ENCODE measurements at places on chromosomes 7 and 10. TPM values are rescaled to one million over a fixed set of nuclear protein-coding genes. Genes with fewer than 3 reads are reported as not detected.
A peak's percentile ranks its signal among the peaks of the same experiment; 100 is the strongest.

ADARB2 gene
- 1.3 TPM for total RNA-seq

TSPAN13 gene
- 118 TPM for total RNA-seq

KIF11 gene
- total RNA-seq: 1.8 TPM

LRRTM3 gene
- total RNA-seq: not detected

IKZF1 gene
- total RNA-seq: 17.4 TPM

OR2A5 gene
- total RNA-seq: not detected

AKR1C1 gene
- 48.7 TPM for total RNA-seq

TMEM213 gene
- 0.12 TPM for total RNA-seq

DNA sequence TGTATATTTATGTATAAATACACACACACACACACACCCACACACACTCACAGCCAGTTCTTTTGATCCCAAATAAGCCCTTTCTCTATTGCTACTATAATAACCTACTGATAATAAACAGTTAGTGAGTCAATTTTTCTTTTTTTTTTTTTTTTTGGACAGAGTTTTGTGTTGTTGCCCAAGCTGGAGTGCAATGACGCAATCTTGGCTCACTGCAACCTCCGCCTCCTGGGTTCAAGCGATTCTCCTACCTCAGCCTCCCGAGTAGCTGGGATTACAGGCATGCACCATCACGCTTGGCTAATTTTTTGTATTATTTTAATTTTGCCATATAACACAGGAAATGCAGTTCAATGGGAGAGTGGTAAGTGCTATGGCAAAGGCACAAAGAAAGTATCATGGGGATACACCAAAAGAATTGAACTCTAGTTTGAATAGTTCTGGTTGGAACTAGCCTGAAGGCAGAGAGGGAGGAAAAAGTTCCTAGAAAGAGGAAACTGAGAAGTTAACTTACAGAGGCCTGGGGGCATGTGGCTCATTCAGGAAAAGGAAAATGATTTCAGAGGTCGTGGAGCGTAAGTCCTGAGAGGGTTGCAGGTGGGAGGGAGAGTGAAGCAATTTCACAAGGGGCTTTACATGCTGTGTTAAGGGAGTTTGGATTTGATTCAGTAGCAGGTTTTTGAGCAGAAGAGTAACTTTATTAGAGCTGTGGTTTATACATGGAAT, 44.4 kb upstream of the JCAD start:
- DNase-seq: no peak

DNA sequence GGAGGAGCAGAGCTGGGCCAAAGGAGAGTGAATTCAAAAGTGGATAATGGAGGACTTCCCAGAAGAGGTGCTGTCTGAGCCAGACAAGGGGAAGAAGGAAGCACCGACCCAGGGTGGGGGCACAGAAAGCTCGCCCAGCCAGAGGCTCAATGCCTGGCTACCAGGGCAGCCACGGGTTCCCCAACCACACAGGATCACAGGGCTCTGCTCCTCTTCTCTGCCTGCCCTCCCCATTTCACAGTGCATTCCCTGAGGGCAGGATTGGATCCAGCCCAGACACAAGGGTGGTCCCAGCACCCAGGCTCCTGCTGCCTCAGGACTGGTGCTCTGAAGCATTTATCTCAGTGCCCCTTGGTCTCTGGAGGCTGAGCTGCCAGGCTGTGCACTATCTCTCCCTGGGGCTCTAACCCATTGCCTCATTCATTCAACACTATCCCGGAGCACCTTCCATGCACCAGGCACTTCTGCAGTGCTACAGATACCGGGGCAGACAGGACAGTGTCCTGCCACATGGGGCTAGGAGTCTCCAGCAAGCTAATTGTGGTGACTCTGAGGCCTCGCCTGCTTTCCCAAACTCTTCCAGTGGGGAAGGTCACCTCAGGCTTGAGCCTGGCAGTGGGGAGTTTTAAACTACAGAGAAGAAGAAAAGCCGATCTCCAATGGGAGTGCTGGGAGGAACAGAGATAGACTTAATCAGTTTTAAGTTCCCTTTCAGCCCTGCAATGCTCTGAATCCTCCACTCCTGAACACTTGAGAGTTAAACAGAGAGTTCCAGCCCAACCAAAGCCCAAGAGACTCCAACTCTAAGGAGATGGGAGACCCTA, 201.8 kb upstream of the ZMIZ1 start:
- peak; percentile 6 for DNase-seq

- no peak for DNase-seq
Measured at GRCh38 chr10:129467359-129468064, 471 bp downstream of the MGMT start.

DNA sequence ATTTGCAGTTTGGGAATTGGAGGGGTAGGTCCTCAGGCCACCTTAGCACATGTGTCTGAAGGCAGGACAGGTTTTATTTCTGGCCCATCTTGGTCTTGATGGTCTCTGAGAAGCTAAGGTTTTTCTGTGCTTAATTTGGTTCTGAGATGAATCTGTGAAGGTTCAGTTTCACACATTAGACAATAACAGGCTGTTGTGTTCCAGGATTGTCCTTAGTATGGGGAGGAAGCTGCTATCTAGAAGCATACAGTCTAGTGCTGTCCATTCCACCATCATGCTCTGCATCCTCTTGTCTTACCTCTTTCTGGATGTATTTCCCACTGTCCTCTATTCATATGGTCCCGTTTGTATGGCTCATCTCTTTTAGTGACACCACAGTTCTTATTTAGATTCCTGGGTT, 7.1 kb downstream of the UBE2D1 start:
- DNase-seq: no peak

DNA sequence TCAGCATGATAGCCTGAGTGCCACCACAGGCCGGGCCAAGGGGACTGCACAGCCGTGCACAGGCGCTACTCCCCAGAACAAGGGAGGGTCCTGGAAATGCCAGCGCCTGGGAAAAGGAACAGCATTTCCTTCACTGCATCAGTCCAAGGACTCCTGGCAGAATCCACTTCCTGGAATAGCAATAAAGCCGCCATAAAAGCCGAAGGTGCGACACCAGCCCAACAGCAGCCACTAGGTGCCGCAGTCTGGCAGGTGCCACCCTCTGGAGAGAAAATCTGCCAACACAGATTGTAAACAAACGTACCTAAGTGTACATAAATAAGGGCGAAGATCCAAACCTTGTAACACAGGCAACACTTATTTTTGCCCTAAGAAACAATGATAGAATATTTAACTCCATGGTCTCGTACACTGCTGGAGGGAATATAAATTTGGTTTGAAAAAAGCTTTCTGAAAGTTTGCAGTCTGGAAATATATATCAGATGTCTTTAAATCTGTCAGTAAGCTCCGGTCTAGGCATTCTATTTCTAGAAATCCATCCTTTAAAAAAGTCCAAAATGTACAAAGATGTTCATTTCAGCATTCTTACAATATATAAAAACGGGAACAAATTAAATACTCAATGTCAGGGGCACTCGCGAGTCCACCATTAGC, 22.2 kb downstream of the VOPP1 start:
- DNase-seq: no peak

DNA sequence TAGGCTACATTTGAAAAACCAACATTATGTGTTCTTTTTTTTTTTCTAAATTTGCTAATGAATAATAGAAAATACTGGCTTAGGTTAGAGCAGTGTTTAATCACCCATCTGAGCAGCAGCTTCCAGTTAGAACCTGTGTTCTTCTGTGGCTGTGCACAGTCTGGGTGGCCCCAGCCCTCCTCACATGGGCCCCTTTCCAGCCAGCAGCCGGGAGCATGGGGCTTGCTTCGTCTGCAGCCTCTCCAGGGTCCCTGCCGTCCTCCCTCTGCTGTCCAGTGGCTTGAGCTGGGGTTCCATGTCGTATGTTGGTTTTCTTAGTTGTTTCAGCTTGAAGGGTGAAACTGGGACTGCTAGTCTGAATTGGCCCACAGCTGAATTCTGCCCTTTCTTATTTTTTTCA, 37.3 kb downstream of the BNIP3 start:
- no peak for DNase-seq

DNA sequence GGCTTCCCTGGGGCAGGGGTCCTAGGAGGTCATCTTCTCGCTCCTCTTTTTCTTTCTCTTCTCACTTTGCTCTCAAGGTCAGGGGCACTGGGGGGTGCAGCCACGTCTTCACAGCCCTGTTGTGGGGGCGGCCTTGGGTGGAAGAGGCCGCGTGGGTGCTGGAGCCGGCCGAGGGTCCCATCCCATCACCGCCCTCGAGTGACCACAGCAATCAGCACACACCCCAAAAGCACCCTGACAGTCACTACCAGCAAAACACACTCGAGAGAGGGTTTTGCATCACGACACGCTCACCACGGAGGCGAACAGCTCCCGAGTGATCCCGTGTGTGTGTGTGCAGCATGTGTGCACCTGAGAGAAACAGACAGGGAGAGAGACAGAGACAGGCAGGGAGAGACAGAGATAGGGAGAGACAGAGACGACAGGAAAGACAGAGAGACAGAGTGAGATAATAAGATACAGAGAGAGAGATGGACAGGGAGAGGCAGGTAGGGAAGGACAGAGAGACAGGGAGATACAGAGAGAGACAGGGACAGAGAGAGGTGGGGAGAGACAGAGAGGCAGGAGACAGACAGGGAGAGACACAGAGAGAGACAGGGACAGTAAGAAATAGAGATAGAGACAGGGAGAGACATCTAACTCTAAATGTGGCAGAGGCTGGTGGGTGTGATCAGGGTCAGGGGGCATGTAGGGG, 100.9 kb downstream of the WDR37 start:
- no peak for DNase-seq

- DNase-seq: no peak
Measured at GRCh38 chr7:75649462-75649861, 89.3 kb downstream of the HIP1 start.

- no peak for DNase-seq
Measured at GRCh38 chr10:130484468-130485180, 348.4 kb downstream of the GLRX3 start.

GRCh38 chr10:37478381-37478780, 353.0 kb downstream of the ANKRD30A start:
- DNase-seq: no peak

GRCh38 chr7:75951506-75951905, 36.6 kb downstream of the POR start:
- DNase-seq: no peak

DNA sequence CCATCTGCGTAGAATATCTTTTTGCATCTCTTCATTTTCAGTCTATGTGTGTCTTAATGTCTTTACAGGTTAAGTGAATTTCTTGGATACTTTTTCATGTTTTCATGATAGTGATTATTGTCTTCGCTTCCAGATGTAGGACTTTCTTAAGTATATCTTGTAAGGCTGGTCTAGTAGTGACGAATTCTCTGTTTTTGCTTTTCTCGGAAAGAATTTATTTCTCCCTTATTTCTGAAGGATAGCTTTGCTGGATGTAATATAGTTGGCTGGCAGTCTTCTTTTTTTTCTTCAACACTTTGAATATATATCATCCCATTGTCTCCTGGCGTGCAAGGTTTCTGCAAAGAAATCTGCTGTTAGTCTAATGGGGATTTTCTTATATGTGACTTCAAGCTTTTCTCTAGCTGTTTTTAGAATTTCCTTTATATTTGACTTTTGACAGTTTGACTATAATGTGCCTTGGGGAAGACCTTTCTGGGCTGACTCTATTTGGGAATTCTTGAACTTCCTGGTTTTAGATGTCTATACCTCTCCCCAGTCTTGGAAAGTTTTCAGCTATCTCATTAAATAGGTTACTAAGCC, 14.3 kb downstream of the GTPBP4 start:
- no peak for DNase-seq

DNA sequence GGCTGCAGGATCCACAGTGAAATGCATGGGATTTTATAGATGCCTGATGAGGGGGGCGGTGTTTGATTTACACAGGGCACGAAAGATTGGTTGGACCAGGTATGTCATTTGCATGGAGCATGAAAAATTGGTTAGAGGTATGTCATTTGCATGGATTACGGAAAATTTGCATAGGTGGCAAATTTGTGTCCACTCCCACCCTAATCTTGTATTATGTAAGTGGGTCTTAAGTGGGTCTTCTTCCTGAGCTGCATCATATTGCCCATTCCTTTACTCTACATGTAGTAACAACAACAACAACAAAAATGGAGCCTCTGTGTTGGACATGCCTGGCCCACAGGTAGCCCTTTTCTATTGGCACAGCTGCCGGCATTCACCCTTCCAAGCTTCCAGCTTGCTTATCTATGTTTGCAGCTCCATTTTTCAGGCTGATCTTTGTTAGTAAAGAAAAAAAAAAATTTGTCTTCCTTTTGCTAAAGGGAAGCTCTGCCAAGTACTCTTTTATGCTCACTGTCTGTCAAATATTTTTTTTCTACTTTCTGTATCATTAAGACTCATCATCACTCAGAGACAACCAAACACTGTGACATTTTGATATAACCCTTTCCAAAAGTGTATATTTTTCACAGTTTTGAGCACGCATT, 10.3 kb upstream of the ZNF273 start:
- DNase-seq: no peak

- no peak for DNase-seq
Measured at GRCh38 chr7:16657656-16658279, 11.8 kb downstream of the BZW2 start.

DNA sequence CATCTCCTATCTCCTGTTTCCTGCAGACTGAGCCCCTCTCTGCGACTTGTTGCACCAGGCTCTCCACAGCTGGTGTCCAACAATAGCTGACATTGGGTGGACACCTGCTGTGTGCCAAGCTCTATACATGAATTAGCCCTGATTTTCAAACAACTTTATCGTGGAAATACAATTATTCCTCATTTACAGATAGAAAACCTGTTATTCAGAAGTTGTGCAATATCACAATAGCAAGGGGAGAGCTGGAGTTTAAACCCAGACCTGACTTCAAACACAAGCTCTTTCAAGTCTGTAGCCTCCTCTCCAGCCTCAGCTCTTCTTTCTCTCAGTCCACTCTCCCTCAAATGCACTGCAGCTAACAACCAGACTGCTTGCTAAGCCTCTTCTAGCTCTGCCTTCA, 168.8 kb downstream of the HECW1 start:
- DNase-seq: no peak

- DNase-seq: no peak
Measured at GRCh38 chr7:112771166-112771565, 19.0 kb downstream of the TMEM168 start.

DNA sequence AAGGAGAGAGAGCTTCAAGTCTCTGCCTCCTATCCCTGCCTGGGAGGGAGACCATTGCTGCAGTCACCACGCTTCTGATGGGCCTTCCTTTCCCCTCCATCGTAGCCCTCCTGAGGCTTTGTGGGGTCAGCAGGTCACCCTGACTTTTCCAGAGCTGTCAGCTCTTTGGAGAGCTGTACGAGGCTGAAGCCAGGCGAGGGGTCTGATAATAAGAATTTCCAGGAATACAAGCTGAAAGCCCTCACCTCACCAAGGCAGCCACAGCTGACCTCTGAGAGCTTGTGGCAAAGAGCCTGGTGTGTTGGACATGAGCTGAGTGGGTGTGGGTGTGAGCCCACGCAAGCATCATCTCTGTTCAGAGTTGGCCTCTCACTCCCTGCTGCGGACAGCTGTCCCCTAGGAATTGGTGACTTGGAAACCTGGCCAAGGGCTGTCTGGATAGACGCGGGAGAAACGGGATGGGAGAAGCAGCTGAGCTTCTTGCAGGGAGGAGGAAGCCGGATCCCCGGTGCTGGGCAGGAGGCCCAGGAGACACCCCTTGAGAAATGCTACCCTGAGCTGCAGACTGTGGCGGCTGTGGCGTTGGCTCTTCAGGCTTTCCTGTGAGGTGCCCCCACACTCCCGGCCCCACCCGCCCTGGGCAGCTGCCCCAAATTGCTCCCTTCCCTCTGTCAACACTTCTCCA, 122.1 kb upstream of the BTBD16 start:
- no peak for DNase-seq

GRCh38 chr7:101816595-101817470, 593 bp upstream of the CUX1 start:
- DNase-seq: peak; percentile 42

GRCh38 chr7:29130096-29130495, 16.2 kb downstream of the CPVL start:
- DNase-seq: no peak
